ENCODE measurements at places on chromosomes 12 and 14. TPM values are rescaled to one million over a fixed set of nuclear protein-coding genes. Genes with fewer than 3 reads are reported as not detected.

FAM90A1 gene
- not detected for total RNA-seq

MGAT4C gene
- total RNA-seq, result under 0.01 TPM

COCH gene
- total RNA-seq, result 0.57 TPM

DEGS2 gene
- total RNA-seq, result under 0.01 TPM

LRRC9 gene
- total RNA-seq, result not detected

HOXC9 gene
- total RNA-seq, result 0.22 TPM

RHOF gene
- total RNA-seq, result 18.2 TPM

Measured in thoracic aorta endothelial cell (primary cell).